ENCODE measurements at places on chromosomes 5 and 9. TPM values are rescaled to one million over a fixed set of nuclear protein-coding genes. Genes with fewer than 3 reads are reported as not detected.
A peak's percentile ranks its signal among the peaks of the same experiment; 100 is the strongest.

The QRFP gene
- total RNA-seq = not detected

The FGFR4 gene
- total RNA-seq = 89.8 TPM

The MEF2C gene
- total RNA-seq = 5.1 TPM

The PFN3 gene
- not detected for total RNA-seq

The LHX6 gene
- 0.20 TPM for total RNA-seq

The BHMT gene
- total RNA-seq = 957 TPM

DNA sequence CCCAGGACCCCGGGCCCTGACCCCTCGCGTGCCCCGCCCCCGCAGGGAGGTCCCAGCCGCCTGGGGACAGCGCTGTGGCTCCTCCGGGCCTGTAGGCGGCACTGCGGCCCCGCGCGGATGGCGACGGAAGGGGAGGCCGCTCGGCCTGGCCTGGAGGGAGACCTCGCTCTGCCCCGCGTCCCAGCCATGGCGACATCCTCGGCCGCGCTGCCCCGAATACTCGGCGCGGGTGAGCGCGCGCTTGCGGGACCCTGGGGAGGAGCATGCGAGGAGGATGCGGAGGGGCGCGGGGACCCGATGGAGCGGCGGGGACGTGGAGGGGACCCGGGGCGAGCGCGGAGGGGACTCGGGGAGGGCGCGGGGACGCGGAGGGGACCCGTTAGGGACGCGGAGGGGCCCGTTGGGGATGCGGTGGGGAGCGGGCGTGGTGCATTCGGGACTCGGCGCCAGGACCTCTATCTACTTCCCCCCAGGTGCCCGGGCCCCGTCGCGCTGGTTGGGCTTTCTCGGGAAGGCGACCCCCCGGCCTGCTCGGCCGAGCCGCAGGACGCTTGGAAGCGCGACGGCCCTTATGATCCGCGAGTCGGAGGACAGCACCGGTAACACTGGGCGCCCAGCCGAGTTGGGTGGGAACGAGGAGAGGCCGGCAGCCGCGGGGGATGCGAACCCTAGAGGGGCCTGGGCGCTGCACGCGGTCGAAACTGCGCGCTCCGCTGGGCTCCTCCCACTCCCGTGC is at the start of gene MRPS2:
TSS of gene MRPS2 (plus strand) at position 158 of the 736 bp plus-strand sequence. CDS start at position 187, 29 bp downstream.
- DNase-seq = peak; percentile 89

DNA sequence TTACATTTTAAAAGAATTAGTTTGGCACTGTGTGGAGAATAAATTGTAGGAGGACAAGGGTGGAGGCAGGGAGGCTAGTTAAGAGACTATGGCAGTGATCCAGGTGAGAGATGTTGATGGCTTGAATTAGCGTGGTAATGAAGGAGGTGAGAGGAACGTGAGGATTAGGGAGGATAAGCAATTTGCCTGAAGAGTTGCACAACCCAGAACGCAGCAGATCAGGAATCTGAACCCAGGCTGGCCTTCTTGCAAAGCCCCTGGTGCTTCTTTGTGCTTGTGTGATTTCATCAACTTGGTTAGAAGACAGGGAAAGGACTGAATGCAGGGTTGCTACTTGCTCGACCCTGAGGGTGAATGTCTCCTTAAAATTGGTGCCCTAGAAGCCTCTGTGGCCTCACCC is 6.9 kb upstream of the SCAMP1 start:
- no peak for DNase-seq

Data from left lobe of liver (tissue), 2 donors.